ENCODE measurements at places on chromosomes 16 and 17. TPM values are rescaled to one million over a fixed set of nuclear protein-coding genes. Genes with fewer than 3 reads are reported as not detected.

The KRTAP1-1 gene
- total RNA-seq = not detected

The BCAS3 gene
- 15.1 TPM for total RNA-seq

The HSBP1 gene
- total RNA-seq = 38.2 TPM

The PPY gene
- total RNA-seq = not detected

The EFCAB5 gene
- total RNA-seq = under 0.01 TPM

The RNF112 gene
- total RNA-seq = 1.5 TPM

The AANAT gene
- not detected for total RNA-seq

The MYH8 gene
- not detected for total RNA-seq

The CDH13 gene
- 15.1 TPM for total RNA-seq

The ASGR1 gene
- total RNA-seq = 0.39 TPM

The KCNH6 gene
- total RNA-seq = not detected

The CSF3 gene
- total RNA-seq = 10.2 TPM

The PIMREG gene
- 22.0 TPM for total RNA-seq

The DPEP3 gene
- not detected for total RNA-seq

The MPP3 gene
- 12.9 TPM for total RNA-seq

The CES3 gene
- under 0.01 TPM for total RNA-seq

The FOXC2 gene
- 4.5 TPM for total RNA-seq

The NACA2 gene
- total RNA-seq = not detected

The IRX3 gene
- total RNA-seq = 5.1 TPM

The NLRC5 gene
- 43.4 TPM for total RNA-seq

The EFNB3 gene
- total RNA-seq = 0.37 TPM

The NOL11 gene
- 54.7 TPM for total RNA-seq

The TCAP gene
- total RNA-seq = not detected

The COPRS gene
- 75.7 TPM for total RNA-seq

The ZNF205 gene
- 15.1 TPM for total RNA-seq

The SLC6A2 gene
- not detected for total RNA-seq

The CDRT15L2 gene
- total RNA-seq = not detected

The SLC2A4 gene
- total RNA-seq = not detected

The MMP28 gene
- total RNA-seq = 0.37 TPM

The CPHXL2 gene
- not detected for total RNA-seq

The MPV17L gene
- 1.2 TPM for total RNA-seq
